ENCODE measurements at places on chromosomes 6 and 20.
A peak's percentile ranks its signal among the peaks of the same experiment; 100 is the strongest.

- DNase-seq = no peak
Measured at GRCh38 chr6:106102034-106102433, 15.9 kb downstream of the PRDM1 start.

DNA sequence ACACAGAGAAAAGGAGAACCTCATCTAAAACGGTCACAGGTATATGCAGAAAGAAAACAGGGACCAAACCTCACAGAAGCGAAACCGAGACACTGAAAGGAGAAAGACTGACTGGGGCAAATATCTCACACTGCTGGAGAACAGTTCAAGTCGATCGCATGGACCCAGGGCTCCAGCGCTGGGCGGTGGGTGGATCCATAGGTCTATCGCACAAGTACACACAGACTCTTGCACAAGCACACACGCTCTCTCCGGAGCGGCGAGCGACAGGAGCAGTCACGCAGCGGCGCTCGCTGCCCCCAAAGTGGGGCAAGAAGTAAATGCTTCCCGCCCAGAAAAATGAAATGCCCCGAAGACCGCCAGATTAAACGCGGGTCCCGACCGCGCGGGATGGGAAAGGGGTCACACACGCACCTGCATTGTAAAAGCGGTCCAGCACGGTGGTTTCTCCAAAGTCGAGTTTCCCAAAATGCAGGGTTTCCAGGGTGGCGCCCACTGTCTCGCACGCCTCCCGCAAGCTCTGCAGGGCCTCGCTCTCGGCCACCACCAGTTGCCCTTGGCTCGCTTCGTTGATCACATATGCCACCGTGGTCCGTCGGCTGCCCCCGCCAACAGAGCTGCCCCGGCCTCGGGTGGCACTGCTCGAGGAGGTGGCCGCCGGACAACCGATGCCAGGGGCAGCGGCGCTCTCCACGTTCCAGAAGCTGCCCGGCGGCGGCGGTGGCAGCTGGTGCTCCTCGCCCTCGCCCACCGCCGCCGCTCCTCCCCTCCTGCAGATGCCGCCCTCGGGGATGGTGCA is 782 bp downstream of the MAP3K5 start:
- DNase-seq = peak; percentile 17

- no peak for DNase-seq
Measured at GRCh38 chr20:33232486-33233072, 3.2 kb upstream of the BPIFA1 start.

DNA sequence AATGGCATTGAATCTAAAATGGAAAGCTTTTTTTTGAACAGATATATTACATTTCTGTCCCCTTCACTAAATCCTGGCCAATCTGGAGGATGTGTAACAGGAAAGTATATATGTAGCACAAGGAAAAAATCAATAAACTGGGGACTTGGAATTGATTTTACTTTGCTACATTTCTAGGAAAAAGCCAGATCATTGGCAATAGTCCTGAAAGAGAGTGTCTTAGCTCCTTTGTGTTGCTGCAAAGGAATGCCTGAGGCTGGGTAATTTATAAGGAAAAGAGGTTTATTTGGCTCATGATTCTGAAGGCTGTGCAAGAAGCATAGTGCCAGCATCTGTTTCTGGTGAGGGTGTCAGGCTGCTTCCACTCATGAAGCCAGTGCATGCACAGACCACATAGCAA is 574.9 kb downstream of the HTR1B start:
- no peak for DNase-seq

- DNase-seq = no peak
Measured at GRCh38 chr6:148971031-148971927, 224.4 kb downstream of the UST start.

- no peak for DNase-seq
Measured at GRCh38 chr6:148455674-148456558, 113.3 kb downstream of the SASH1 start.

- DNase-seq = no peak
Measured at GRCh38 chr6:35480176-35480575, 12.0 kb downstream of the RPL10A start.

- no peak for DNase-seq
Measured at GRCh38 chr20:62058941-62059340, 6.7 kb downstream of the TAF4 start.

GRCh38 chr20:51720854-51721253 is 47.3 kb downstream of the ATP9A start:
- no peak for DNase-seq

- no peak for DNase-seq
Measured at GRCh38 chr20:59825563-59825920, 107.9 kb downstream of the SYCP2 start.

GRCh38 chr6:36818756-36819155 is 20.5 kb downstream of the CPNE5 start:
- no peak for DNase-seq

DNA sequence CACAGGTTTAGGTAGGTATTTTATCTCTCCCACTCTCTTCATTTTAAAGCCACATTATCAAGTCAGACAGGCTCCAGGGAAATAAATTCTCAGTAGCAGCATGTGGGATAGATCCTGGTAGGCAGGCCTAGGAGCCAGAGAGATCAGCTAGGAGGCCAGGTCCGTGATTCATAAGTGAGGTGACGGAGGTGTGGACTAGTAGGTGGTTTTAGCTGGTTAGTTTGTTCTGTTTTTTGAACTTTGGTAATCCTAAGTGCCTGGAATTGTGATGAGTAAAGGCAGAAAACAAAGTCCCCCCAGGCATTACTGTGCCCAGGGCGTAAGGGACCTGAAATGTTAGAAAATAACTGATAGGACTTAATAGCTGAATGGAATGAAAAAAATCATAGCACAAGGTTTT is 53.6 kb upstream of the E2F3 start:
- DNase-seq = no peak

All from SHP77 (cell line).